NCI-H748 treated with DMSO at 0.1 percent for 48 hours (cell line): ENCODE measurements at places on chromosomes 13 and 19.

DNA sequence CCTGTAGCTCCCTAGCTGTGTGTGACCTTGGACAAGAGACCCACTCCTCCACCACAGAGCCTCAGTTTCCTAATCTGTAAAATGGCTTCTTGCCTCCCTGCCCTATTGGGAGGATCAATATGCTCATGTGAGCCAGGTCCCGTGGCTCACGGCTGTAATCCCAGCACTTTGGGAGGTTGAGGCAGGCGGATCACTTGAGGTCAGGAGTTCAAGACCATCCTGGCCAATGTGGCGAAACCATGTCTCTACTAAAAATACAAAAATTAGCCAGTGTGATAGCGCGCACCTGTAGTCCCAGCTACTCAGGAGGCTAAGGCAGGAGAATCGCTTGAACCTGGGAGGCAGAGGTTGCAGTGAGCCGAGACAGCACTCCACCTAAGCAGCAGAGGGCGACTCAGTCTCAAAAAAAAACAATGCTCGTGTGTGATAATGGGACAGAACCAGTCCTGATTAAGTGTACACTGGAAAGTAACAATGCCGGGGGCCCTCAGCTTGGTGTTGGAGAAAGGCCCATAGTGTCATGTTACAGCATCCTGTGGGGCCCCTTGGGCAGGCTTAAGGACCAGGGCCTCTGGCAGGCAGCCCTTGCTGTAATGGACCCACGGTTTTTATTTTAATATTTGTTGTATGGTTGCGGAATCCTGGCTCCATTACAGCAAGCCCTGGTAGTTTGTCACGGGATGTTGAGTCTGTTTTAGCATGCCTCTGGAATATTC, 6.8 kb downstream of the RPS11 start:
- DNase-seq, result peak; percentile 64

- DNase-seq, result no peak
Measured at GRCh38 chr13:49218493-49219051, 1.6 kb upstream of the MLNR start.

- DNase-seq, result no peak
Measured at GRCh38 chr19:16764793-16765433, 45.3 kb downstream of the NWD1 start.

DNA sequence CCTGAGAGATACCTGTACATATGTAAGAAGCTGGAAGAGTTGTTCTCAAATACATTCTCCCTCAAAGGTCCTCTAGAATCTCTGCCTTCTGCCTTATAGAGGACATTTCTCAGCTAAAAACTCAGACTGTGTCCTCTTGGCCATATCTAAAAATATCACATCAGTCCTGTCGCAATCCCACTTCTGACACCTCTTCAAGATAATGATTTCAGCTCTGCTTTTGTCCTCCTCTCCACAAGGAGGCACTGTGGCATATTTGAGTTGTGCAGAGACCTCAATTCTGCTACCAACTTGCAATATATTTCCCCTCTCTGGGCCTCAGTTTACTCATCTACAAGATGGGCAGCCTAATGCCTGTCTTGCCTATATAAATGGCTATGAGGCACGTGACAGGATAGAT, 16.6 kb downstream of the ADAMTS10 start:
- no peak for DNase-seq

DNA sequence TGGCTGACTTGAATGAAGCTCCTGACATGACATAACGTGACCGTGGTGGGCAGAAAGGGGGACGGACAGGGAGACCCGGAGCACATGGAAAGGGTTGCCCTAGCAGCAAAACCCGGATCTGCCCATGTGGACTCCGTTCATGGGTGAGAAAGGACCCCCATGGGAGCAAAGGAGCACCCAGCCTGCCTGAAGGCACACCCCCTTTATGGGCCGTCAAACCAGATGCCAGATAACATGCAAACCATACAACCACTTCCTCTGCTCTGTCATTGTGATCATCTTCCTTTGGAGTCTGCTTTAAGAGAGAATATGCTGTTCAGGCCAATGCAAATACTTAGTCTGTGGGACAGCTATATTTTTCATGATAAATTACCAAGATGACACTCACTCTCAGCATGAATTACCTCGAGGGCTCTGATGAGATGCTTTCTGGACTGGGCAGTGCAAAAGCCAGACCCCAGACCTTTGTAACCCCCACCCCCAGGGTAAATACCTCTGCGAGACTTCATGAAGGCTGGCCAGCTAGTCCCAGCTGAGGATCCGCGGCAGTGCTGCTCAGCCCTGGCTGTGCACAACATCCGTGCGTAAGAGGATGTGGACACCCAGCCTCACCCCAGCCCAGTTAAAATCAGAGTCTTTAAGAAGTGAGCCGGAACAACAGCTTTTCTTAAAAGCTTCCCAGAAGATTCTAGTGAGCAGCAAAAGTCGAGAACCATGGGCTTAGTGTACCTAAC, 126.6 kb downstream of the USP12 start:
- DNase-seq, result no peak

- DNase-seq, result peak; percentile 51
Measured at GRCh38 chr13:94416454-94417080, 62.9 kb downstream of the DCT start.

DNA sequence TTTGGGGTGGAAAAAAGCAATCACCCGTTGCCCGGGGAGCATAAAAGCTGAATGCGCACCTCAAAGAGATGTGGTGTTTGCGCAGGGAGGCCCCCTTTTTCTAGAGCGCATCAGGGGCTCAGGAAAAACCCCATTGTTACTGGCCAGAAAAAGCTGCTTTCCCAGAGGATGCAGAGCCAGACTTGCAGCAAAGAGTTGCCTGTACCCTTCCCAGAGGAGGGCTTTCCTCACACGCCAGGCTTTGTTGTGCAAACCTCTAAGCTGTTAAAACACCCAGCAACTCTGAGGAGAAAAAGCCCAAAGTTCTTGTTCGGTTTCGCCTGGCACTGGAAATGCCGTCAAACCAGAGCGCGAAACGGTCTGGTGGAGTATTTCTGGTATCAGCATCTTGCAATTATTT, 29.3 kb downstream of the GSX1 start:
- no peak for DNase-seq

- no peak for DNase-seq
Measured at GRCh38 chr19:51398096-51398704, 7.8 kb upstream of the C19orf84 start.

- no peak for DNase-seq
Measured at GRCh38 chr19:30722186-30722585, 350.0 kb downstream of the ZNF536 start.

DNA sequence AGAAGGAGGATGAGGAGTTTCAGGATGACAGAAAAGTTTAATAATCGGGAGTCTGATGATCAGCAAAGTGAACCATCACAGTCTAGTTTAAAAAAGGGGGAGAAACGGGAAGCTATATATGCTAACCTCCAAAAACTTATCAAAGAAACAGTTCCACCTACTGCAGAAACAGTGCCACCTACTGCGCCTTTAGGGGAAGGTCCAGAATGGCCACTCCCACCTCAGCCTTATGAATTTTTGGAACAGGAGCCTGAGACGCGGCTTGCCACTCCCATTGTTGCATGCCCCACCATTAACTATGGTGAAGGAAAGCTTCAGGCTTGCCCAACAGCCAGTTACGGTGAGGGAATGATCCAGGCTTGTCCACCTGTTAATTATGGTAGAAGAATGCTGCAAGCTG, 929.0 kb downstream of the SLITRK6 start:
- no peak for DNase-seq

GRCh38 chr13:84574851-84575250, 692.6 kb upstream of the SLITRK1 start:
- DNase-seq, result peak; percentile 27

DNA sequence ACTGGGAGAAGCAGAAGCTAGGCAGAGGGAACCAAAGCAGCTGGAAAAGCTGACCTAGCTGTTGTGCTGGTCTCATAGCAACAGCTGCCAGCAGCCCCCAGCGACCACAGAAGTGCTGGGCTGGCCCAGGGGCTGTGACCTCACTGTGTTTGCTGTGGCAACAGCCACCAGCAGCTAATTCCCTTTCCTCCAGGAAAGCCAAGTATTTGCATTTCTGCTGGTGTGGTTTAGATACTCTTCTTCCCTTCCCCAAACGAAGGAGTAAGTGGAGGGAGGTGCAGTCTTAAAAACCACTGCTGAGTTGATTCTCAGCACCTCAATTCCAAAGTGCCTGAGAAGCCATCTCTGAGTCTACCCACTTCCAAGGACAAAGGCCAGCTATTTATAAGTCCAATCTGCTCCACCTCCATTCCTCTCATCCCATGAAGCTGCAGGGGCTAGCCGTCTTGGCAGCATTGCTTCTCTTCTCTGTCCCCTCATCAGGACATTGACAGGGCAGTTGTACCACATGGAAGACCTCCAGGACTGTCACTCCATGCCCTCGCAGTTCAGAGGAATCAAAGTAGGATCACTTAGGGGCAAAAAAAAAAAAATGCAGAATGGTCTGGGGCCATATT, 11.5 kb upstream of the CCDC97 start:
- DNase-seq, result no peak

DNA sequence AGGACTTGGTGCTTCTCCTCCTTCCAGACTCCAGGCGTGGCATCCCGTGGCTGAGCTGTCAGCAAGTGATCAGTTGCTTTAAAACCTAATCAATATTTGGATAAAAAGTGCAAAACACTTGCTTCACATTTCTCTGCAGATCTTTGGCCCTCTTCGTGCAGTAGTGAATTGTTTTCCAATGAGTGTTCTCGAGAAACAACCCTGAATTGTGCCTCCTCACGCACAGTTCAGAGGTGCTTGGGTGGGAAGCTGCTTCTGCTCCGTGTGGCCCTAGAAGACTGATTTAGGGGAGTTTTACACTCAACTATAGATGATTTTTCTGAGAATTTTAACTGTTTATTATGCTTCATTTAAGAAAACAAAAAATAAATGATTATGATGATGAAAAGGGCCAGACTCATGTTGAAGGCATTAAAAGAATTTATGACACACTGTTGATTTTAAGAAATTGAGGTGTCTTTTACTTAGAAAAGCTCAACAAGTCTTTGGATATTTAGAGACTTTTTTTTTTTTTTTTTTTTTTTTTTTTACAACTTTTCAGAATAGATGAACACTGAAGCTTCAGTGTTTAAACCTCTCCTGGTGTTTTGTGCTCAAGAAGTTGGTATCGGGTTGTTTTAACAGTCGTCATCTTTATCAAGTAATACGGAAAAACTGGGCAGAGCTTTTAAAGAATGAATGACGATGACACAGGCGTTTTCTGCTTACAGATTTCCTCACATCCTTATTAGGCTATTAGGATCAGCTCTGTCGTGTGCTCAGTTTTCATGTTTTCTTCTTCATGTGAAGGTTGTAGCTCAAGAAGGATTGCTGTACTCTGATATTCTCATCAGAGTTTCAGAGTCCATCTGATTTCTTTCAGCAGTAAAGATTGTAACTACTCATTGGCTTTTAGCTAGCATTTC, 39.5 kb upstream of the TEX29 start:
- no peak for DNase-seq

- no peak for DNase-seq
Measured at GRCh38 chr19:50933640-50934039, 19.2 kb downstream of the KLK5 start.

- no peak for DNase-seq
Measured at GRCh38 chr13:113203507-113204377, 4.7 kb downstream of the PCID2 start.

GRCh38 chr13:99743094-99743493, 228.5 kb downstream of the ZIC5 start:
- DNase-seq, result peak; percentile 91

DNA sequence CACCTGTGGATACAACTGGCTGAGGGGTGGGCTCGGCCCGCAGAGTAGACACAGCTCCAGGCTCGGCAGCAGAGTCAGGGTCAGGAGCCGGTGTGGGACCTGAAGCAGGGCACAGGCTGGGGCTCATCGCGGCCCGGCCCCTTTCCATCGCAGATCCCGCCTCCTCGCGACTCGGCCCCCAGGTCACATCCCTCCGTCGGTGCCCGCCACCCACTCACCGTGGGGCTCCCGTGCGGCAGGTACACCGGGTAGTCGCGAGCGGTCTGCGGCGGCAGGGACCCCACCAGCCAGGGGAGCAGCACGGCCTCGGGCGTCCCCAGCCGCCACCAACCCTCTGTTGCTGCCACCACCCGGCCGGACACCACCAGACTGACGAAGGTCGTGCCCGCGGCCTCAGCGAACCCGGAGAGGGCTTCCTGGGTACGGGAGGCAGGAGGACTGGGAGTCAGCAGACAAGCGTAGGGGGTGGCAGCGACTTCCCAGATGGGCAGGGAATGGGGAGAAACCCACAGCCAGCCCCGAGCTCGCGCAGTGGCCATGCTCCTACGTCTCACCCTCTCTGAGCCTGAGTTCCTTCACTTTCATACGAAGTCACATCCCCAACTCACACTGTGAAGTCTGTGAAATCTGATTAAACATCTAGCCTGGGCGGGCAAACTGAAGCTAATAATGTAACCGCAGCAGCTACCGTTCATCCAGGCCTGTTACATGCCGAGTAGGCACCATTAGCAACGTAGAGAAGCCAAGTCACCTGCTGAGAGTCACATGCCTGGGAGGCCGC, 3.7 kb downstream of the FUZ start:
- peak; percentile 67 for DNase-seq

- DNase-seq, result no peak
Measured at GRCh38 chr13:97478247-97478646, 44.3 kb downstream of the RAP2A start.

GRCh38 chr19:1265615-1266128, 3.5 kb upstream of the CIRBP start:
- DNase-seq, result no peak

GRCh38 chr13:62193919-62194318, 778.3 kb upstream of the PCDH20 start:
- DNase-seq, result no peak

- DNase-seq, result no peak
Measured at GRCh38 chr13:68727798-68728197, 1379.8 kb upstream of the ATXN8OS start.

GRCh38 chr13:55038230-55038629, 2009.6 kb downstream of the OLFM4 start:
- DNase-seq, result no peak

DNA sequence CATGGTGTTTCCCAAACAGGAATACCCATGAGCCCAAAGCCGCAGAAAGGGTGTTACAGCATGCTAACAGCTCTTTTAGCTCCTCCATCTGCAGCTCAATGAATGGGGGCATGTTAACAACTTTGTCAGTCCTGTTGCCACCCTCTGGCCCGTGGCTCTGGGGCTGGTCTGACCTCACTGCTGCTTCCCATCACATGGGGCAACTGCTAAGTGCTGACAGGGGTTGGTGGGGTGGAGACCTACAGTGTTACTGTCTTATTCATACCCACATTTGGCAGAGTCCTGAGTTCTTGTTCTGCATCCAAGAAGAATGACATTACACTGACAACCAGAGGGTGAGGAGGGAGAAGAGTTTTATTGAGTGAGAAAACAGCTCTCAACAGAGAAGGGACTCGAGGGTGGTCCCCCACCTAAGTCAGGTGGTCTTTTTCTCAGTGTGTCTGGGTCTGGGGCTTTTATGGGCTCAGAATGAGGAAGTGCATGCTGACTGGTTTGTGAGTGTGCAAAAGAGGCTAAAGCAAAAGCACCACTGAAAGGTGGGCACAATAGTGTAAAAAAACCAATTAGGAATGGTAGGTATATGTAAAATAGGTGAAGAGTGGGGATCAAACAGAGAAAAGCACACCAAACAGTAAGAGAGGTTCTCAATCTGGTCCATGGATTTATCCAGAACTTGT, 1952.0 kb upstream of the PCDH20 start:
- no peak for DNase-seq
